Kidney glomerular epithelial cell (primary cell): ENCODE measurements at places on chromosomes 16 and 17.

DNA sequence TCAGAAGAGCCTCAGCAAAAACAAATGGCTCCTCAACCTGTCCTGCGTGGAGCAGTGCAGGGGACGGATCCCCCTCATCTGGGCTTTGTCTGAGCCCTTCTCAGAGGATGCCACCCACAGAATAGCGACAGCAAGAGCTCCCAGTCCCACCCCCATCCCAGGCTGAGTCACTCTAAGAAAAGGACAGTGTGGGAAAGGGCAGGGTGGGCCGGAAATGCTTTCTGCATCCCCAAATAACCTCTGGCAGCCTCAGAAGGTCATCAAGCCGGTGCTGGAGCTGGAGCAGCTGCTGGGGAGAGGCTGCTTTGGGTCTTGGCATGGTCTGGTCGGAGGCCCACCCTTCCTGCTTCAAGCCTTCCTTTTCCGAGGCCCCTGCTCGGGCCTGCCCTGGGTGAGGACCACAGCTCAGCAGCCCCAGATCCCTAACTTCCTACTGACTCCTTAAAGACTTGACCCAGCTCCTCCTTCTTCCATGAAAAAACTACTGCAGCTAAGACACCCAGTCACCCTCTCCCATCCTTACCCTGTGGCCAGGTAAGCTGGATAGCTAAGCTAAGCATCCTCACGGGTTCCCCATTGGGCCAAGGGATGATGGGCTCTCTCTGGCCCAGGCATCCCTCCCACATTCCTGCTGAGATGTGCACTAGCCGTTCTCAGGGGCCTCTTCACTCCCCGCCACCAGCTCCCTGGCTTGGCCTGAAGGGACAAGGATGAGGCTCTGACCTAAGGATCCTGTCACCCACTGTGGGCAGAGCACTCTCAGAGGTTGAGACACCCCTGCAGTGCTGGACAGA is 8.7 kb downstream of the SLC12A4 start:
- DNase-seq: no peak

- no peak for DNase-seq
Observed at GRCh38 chr17:55816532-55817396, 65.9 kb downstream of the PCTP start.

GRCh38 chr17:75774991-75775668 is 9.5 kb upstream of the UNK start:
- DNase-seq: no peak

GRCh38 chr16:85316321-85316919 is 204.1 kb upstream of the CIBAR2 start:
- peak; percentile 27 for DNase-seq

DNA sequence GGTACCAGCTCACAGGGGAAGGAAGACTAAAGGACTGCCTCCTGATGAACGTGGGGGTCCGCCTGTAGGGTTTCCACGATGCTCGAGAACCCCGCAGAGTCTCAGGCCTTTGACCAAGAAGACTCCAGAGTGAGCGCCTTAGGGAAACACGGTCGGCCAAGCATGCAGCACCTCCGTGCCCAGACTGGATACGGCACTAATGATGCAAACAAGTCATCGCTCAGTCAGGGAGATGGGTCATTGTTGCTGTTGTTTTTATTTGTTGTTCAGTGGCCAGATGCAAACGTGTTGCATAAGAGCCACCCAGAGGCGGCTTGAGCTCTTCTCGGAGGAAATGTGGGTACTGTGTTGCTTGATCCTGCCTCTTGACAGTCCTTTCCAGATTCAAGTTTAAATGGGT is 19.3 kb upstream of the RBFOX3 start:
- DNase-seq: no peak

DNA sequence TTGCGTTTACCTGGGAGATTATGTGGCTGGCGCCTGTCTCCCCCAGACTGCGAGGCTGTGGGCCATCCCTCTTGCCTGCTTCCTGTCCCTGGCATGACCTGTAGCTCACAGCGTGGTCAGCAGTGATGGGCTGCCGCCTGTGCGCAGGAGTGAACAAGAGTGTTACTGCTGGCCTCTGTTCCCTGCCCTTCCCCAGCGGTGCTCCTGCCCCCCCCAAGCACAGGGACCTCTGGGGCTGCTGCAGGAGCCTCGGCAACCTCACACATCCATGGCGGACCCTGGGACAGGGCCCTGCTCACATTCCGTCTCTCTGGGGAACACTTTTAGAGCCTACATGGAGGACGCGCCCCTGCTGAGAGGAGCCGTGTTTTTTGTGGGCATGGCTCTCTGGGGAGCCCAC is 10.6 kb downstream of the TSC2 start:
- no peak for DNase-seq

DNA sequence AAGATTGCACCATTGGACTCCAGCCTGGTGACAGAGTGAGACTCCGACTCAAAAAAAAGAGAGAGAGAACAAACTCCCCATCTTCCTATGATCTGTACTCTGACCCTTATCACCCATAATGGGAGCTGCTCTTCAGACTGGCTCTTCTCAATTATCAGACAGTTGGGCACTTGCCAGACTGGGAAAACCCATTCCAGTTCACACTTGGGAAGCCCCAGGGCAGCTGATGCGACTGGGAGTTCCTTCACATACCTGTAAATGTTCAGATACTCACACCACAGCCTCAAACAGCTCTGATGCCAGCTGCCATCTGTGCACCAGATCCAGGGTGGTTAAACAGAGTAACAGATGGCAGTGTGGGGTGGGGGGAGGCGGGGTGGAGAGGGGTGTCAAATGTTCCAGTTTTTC is 23.8 kb upstream of the TMEM101 start:
- no peak for DNase-seq

DNA sequence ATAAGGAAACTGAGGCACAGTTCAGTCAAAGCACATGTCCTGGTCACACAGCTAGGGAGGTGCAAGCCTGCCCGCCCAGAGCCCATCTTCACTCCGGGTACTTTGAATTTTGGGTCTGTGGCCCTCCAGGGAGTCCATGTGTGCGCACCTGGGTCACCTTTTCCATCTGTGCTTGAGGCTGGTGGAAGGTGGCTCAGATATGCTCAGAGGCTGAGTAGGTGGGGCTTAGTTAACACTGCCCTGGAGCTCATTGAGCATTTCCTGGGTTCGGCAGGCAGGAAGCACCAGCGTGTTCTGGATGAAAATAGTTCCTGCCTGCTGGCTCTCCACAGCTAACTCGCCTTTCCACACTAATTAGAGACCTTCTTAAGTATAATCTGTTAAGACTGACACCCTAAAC is 19.2 kb downstream of the FAM234A start:
- no peak for DNase-seq

GRCh38 chr16:85514295-85514597 is 98.9 kb upstream of the GSE1 start:
- no peak for DNase-seq

DNA sequence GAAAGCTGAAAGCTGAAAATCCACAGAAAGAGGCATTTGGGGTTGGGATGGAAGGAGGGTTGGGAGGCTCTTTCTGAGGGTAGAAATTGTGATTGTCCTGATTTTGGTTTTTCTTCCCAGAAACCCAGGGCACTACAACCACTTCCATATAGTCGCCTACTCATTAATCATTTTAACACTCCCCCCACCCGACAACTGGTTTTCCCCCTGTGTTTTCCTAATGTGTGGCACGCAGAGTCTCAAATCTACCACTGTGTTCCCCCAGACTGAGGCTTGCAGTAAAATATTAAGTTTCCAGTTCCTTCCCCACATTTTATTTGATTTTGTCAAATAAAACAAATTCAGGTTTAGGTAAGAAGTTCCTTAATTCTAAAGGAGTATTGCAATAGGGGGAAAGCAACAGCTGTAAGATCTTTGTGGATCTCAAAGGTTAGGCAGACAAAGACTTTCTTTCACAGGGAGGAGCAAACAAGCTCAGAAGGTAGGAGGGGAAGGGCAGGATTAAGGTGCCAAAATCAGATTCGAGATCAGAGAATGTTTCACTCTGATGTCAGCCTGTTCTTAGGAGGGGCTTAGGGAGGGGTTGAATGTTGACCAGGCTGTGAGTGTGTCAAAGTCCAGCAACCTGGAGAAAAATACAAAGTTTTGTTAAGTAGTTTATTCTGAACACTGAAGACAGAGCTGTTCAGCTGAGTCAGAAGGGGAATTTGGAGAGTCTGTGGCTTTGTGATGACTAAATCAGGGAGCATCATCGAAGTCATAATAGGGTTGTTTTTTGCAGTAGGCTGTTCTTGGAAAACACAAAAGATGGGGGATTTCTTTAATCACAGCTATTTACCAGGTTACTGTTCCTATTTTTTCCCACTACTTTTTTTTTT is 3.6 kb downstream of the ZNF267 start:
- DNase-seq: peak; percentile 93

DNA sequence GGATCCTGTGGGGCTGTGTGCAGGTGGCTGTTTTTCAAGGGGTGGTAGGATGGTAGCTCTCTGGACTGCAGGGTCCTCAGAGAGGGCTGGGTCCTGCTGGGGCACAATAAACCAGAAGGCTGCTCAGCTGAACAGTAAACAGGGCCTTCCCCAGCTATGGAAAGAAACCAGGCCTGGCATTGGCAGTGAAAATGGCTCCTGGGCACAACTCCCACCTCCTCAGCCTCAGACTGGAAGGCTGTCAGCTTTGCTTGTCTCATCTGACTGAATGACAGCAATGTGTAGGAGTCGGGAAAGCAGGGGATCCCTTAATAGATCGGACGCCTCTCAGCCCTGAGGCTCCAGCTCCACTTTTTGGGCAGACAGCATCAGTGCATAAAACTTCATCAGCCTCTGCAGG is 59.8 kb upstream of the NLRP1 start:
- DNase-seq: no peak

GRCh38 chr17:69500911-69501429 is 86.5 kb downstream of the MAP2K6 start:
- no peak for DNase-seq

- DNase-seq: no peak
Observed at GRCh38 chr17:32523017-32523680, 36.4 kb downstream of the CDK5R1 start.

DNA sequence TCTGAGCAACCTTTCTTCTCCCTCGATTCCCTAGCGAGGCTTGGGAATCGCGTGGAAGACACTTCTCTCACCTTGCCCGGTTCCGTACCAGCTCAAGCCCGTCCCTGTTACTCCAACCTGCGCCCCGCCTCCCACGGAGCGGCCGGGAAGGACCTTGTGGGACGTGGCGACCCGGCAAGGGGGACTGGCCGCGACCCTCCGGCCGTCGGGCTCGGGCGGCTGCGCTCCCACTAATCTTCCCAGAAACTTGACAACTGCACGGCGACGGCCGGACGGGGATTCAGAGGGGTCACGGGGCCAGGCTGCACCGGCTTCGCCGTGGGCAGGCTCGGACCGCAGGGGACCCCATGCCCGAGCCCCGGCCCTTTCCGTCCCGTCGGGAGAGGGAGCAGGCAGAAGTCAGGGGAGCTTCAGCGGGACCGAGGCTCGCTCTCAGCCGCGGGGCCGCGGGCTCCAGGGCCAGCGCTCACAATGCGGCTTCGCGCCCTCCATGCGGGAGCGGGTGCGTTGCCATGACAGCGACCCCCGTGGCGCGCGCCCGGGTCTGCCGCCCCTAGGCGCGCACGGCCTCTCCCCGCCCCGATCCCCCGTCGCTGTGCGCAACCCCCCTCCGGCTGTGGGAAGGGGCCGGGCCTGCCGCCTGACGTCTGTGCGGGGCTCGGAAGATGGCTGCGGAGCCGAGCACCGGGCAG is at the start of gene SGSM2:
Gene SGSM2, plus strand, starts transcription at position 650 of the 692 bp plus-strand sequence. CDS start 188 bp downstream, outside the sequence.
- DNase-seq: no peak

GRCh38 chr16:56742030-56742984 is 12.4 kb downstream of the NUP93 start:
- DNase-seq: peak; percentile 68

DNA sequence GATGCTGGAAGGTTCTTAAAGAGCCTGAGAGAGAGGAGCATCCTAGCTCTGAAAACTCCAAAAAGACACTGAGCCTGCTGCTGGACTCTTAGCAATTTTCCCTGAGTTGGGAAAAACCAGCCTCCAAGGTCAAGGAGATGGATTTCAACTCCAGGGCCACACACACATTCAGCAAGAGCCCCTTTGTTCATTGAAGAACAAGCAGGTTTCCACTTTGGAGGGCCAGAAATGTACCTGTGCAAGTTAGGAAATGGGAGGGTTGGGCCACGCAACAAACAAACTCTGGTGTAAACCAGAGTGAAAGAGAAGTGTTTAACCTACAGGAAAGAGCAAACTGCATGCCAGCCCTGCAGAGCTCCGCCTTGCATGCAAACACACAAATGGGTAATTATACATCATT is 264.8 kb upstream of the RPL38 start:
- DNase-seq: no peak
